Activated CD4-positive, alpha-beta T cell treated with anti-CD3 and anti-CD28 coated beads, Interleukin-2, amount 50 U/mL, for 4 hours (primary cell): ENCODE measurements at places on chromosomes 3 and 15.

DNA sequence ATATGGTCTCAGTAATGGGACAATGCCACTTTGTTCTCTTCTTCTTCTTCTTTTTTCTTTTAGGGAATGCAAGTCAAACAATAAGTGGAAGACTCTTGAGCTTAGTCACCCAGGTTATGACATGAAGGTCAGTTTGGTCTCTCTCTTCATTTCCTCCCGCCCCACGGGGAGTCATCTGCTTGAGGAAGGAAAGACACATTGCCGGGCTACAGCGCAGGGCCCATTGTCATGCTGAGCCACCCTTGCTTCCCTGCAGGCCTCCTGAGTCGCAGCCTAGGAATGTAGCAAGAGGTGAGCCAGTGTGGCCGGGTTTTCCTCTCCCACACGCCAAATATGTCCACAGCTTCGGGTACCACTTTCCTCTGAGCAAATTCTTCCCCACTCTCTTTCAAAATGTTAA lies 47.6 kb downstream of the RAP2B start:
- DNase-seq = no peak

DNA sequence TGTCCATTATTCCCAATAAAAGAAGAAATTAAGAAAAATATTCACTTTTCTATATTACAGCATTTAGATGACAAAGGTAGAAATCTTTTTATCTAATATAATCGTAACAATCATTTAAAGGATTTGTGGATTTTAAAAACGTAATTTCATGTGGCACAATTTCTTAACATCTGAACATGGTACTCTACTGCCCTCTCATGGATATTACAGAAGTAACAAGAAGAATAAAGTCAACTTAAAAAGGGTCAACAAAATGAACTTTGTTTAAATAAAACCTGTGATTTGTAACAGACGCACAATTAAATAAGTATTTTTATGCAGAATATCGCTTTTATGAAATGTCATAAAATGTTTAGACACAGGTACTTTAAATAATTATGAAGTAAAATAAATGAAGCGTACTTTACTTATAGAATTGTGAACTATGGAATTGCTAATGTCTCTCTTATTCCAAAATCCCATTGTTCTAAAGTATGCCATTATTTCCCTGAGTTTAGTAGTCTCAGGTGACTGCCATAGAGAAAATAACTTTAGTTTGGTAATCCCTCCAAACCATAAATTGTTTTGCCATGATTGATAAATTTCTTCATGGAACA lies 366.8 kb upstream of the ZNF385D start:
- no peak for DNase-seq

DNA sequence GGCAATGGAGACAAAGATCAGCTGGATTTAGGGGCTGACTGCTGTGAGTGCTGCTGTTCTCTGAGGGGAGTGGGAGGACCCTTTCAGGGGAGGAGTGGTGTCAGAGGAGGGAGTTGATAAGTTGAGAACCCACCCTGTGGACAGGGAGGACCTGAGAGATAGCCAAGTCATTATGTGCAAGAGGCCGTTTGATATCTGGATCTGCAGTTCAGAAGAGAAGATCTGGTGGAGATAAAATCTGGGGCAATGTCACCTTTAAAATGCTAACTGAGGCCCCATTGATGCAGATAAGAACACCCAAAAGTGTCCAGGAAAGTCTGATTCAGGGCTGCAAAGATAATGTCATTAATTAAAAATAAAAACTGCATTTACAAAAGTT lies 256.1 kb upstream of the HES1 start:
- DNase-seq = no peak

GRCh38 chr15:35058534-35059054 lies 26.5 kb downstream of the NANOGP8 start:
- no peak for DNase-seq

GRCh38 chr15:88956906-88957305 lies 43.7 kb upstream of the MFGE8 start:
- no peak for DNase-seq

- DNase-seq = no peak
Measured at GRCh38 chr15:48391950-48392349, 60.7 kb downstream of the DUT start.
